Uterus (tissue), 4 donors: ENCODE measurements at places on chromosomes 7 and 10.

DNA sequence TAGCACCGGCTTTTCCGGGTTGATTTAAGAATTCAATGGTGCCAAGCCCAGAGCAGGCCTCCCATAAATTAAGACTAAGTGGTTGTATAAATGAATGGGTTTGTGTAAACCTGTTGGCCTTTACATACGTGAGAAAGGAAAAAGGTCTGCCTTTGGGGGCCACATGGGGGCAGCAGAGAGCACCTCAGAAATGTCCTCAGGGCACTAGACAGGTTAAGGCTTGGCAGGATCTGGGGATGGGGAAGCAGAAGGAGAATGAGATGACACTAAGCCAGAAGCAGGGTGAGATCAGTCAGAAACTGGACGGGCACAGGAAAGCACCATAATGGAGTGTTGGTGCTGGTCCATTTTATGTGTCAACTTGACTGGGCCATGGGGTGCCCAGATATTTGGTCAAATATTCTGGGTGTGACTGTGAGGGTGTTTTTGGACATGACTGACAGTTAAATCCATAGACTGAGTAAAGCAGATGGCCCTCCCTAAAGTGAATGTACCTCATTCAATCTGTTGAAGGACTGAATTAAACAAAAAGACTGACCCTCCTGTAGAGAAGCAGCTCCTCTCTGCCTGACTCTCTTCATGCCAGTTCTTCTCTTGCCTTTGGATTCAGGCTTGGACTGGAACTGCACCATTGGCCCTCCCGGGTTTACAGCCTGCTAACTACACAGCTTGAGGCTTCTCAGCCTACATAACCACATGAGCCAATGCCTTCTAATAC is 58.9 kb downstream of the FRMPD2 start:
- DNase-seq: no peak

DNA sequence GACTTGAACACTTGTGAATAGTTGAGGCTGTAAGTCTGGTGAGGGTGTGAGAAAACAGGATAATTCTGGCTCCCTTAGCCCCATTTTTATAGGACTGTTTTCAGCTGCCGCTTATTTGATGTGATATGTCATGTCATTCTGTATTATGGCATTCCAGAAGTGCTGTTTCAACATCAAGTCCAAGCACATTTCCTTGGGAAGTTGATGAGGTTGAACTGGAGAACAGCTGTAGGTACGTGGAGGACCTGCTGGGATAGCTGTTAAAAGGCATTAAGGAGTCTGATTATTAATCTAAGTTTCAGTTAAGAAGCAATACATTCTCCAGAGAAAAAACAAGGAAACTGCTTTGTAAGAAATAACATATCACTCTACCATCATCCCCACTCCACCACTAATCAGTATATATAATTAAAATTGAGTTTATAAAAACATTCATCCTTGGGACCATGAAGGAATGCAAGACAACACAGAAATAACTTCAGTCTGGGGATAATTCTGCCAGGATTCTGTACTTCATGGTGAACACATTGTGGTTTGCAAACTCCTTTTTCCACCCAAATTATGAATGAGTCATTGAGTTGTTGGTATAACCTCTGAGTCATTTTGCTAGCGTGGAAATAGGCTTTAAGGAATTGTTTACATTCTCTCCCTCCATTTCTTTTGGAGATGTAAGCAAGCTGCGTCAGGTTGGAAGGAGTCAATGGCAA is 39.9 kb upstream of the TMEM229A start:
- no peak for DNase-seq

- DNase-seq: no peak
Measured at GRCh38 chr10:119189811-119190282, 11.2 kb upstream of the PRDX3 start.

- DNase-seq: no peak
Measured at GRCh38 chr10:53978301-53978700, 822.7 kb downstream of the PCDH15 start.

DNA sequence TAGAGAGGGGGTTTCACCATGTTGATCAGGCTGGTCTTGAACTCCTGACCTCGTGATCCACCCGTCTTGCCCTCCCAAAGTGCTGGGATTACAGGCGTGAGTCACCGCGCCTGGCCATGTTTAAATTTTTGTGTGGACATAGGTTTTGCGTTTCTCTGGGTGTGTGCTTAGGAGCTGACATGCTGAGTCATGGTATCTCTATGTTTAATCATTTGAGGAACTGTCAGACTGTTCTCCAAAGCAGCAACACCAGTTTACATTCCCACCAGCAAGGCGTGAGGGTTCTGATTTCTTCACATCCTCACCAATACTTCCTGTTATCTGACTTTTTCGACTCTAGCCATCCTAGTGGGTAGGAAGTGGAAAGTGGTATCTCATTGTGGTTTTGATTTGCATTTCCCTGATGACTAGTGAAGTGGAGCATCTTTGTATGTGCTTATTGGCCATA is 153.7 kb downstream of the DNAJB6 start:
- peak; percentile 2 for DNase-seq

DNA sequence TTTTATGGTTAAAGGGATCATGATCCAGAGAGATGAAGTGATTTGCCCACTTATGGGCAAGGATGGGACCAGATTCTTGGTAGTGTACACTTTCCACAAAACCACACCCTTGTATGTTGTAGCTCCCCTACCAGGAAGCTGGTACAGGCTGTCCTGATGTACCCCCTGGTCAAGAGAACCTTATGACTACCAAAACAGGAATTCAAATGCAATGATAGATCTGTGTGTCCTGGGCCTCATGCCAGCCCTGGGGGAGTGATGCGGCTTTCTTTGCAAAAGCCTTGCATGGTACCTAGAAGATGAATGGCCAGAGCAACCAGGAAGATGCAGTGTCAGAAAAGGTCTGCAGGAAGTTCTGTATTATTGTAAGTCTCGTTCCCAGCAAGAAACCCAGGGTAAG is 94.9 kb upstream of the AGK start:
- DNase-seq: no peak
